Lower lobe of right lung (tissue), 2 donors: ENCODE measurements at places on chromosomes 1 and 21.

GRCh38 chr1:84969489-84970250 is 27.2 kb downstream of the MCOLN2 start:
- no peak for DNase-seq

- DNase-seq: no peak
These were observed 23.1 kb upstream of the USP25 start for GRCh38 chr21:15706696-15707095.

DNA sequence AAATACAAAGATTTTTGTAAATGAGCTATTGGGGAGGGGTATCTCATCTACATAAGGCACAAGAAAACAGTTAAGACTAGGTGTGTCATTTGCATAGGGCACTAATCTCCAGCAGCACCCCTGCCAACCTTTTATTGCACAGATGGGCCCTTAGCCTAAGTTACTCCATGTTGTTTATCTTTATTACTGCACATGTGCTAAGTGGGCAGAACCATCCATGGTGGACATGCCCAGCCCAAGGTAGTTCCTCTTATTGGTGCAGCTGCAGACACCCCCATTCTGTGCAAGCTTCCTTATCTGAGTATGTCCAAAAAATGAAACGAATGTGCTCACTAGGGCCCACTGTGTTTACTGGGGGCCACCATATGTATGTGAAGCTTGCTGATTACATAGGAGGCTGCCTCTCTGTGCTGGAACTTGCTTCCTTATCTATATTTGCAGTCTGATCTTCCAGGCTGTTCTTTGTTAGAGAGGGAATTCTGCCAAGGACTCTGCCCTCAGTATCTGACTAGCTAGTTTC is 77.3 kb upstream of the NEK7 start:
- DNase-seq: no peak

GRCh38 chr21:16713331-16714117 is 799.3 kb upstream of the CXADR start:
- DNase-seq: no peak
